ENCODE measurements at places on chromosomes 1 and 21.
A peak's percentile ranks its signal among the peaks of the same experiment; 100 is the strongest.

GRCh38 chr21:20875742-20876141 lies 122.5 kb upstream of the NCAM2 start:
- DNase-seq = no peak

DNA sequence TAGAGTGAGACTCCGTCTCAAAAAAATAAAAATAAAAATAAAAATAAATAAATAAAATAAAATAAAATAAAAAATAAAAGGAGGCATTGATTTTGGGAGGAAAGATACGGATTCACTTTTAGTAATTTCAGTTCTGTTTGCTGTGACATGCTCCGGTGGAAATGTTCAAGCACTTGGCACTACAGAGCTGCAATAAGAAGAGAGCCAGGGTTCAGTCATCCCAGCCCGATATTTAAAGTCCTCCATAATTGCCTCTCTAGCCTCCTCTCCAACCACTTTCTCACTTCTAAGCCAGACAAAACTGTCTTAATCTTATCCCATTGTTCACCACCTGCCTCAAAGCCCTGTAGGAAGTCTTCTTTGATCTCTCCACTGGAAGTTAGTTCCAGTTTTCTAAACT lies 55.0 kb upstream of the MACF1 start:
- DNase-seq = no peak

- no peak for DNase-seq
Measured at GRCh38 chr1:50415235-50416149, 7.8 kb downstream of the DMRTA2 start.

- DNase-seq = no peak
Measured at GRCh38 chr1:30129421-30130055, 593.8 kb downstream of the MATN1 start.

DNA sequence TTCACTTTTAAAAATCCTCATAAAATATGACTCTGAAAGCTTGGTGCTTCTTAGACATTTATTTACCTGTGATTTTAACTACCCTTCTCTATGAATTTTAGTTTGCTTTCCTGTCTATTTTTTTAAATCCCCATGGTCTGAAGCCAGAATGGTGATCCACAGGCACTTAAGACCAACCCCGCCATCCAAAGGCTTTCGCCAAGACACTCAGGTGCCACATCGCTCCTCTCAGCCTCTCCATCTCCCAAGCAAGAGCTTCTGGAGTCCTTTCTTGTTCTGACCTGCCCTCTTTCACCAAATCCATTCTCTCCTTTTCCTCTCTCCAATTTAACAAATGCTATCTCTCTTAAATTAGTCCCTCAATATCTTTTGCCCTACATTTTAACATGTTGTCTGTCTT lies 464.6 kb downstream of the PCP4 start:
- no peak for DNase-seq

DNA sequence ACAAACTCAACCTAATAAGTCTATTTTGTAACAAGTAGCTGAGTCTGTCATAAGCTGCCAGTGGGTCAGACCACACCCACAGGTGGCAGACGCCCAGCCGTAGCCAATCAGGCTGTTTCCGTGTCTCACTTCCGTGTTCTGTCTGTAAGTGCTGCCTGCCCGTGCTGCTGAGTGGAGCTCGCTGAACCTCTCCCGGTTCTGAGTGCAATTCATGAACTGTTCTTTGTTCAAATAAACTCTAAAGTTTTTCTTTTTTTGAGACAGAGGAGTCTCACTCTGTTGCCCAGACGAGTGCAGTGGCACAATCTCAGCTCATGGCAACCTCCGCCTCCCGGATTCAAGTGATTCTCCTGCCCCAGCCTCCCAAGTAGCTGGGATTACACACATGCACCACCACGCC lies 25.1 kb downstream of the POFUT2 start:
- no peak for DNase-seq

DNA sequence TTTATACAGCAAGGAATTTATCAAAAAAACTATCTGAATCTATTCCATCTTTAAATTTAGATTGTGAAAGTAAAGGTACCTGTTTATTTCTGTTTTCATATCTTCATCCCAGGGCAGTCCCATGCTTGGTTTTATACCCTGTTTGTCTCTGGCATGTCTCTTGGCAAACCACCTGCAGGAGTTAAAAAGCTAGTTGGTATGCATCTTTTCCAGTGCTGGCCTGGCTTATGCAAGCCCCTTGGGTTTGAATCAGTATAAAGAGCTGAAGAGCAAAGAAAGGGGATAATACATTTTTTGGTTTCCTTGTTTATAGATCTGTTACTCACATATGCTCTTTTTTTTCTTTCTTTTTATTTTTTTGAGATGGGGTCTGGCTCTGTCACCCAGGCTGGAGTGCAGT lies 37.8 kb downstream of the LRRC8C start:
- no peak for DNase-seq

- DNase-seq = no peak
Measured at GRCh38 chr1:57353654-57354053, 70.2 kb downstream of the DAB1 start.

GRCh38 chr1:151626740-151627334 lies 15.0 kb downstream of the SNX27 start:
- no peak for DNase-seq

DNA sequence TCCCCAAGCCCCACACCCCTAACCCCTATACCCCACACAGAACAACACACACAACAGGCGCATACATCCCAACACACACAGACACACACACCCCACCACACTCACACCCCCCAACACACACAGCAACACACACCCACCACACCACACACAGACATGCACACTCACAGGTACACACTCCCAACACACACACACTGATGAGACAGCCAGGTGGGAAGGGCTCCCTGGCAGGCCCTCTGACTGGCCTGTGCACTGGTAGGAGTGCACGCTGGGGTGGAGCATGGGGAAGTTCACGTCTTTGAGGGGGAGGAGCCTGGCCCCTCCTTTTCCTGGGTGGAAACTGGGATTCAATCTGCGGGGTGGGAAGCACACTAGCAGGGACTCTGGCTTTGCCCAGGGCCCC lies 116.7 kb downstream of the RHOU start:
- no peak for DNase-seq

GRCh38 chr1:197546989-197547388 lies 228.3 kb downstream of the DENND1B start:
- no peak for DNase-seq

DNA sequence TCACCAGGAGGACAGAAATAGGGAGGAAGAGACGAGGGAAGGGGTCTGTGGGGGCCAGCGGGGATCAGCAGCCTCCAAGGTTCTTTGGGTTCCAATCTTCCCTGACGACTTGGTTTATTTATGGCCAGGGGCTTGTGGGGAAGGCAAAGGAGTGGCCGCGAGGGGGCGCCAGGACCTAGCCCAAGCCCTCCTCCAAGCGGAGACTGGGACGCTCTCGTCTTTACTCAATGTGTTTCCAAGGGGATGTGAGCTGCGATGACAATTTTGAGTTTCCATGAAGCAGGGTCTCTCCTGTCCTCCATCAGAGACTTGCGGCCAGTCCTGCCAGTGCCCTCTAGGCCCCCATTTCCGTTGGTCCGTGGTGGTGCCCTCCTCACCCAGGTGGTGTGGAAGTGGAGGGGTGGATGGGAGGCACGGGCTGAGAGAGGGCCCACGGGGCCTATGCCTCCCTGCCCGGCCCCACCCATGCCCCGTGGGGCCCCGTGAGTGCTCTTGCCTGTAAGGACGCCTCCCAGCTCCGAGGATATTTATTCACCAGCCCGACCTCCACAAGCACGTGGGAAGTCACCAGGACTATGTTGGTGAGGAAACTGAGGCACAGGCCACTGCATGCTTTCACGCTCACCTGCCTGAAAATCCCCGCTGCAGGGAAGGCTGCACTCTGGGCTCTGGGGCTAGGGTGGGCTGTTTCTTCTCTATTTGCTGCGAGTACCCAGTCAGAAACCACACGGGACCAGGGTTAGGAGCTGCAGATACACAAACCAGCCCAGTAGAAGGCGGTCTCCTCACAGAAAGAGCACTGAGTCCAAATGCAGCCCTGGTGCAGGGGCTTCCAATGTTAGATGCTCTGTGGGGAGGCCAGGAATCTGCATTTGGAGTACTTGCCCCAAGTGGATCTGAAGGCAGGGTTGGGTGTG lies 26.5 kb downstream of the DMRTB1 start:
- DNase-seq = peak; percentile 83

- no peak for DNase-seq
Measured at GRCh38 chr1:198656500-198656932, 17.7 kb downstream of the PTPRC start.

DNA sequence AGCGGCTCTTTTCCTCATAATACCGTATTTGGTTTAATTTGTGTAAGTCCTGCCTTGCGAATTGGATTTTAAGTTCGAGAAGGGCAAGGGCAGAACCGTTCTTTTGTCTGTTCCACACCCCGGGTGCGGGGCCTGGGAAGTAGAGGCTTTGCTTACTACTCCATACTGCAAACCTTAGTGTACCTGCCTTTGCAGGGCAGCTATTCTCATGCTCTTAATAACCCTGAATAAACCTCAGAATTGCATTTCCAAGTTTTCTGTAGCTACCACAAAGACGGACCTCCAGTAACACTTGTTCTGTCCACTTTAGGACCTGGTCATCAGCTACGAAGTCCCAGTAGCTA lies 657 bp upstream of the HNRNPU start:
- no peak for DNase-seq

DNA sequence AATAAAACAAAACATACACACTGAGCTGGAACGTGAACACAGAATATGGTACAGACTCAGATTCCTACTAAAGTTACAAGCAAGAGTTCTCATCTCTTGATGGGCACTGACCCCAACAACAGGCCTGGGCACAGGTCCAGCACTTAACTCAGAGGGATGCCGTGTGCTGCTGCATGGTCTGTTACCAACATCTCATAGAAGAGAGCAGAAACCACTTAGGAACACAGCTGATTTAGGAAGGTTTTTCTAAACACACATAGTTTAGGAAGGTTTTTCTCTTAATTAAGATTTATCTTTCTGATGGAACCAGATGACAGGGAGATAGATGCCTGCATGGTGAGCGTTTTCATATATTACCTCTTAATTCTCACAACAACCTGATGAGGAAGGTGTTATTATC lies 1.5 kb downstream of the GCLM start:
- DNase-seq = no peak

- DNase-seq = no peak
Measured at GRCh38 chr1:159084867-159085266, 8.3 kb upstream of the AIM2 start.

DNA sequence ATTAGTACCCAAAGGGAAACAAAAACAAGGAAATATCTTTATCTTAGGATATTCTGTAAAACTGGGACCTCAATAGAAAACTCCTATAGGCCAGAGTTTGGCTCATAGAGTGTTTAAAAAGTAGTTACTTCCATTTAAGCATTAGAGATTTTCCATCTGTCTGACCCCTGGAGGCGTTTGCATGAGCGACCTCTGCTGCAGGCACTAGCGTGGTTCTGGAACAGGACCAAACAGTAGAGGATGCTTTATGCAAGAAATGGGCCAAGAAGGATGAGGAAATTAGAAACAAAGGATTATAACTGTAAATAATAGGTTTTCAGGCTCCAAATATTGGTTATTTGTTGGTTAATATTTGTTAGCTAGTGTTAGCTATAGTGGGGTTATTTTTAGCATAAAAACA lies 5.7 kb downstream of the ZBTB40 start:
- DNase-seq = no peak

DNA sequence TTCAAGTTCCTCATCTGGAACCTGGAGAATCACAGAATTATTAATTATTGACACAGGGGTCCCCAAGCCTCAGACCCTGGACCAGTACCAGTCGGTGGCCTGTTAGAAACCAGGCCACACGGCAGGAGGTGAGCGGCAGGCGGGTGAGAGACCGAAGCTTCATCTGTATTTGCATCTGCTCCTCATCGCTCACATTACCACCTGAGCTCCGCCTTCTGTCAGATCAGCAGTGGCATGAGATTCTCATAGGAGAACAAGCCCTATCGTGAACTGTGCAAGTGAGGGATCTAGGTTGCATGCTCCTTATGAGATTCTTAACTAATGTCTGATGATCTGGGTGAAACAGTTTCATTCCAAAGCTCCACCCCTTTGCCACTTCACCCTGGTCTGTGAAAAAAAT lies 125.9 kb downstream of the C1orf21 start:
- DNase-seq = no peak

- no peak for DNase-seq
Measured at GRCh38 chr1:43414634-43415223, 25.0 kb downstream of the SZT2 start.

DNA sequence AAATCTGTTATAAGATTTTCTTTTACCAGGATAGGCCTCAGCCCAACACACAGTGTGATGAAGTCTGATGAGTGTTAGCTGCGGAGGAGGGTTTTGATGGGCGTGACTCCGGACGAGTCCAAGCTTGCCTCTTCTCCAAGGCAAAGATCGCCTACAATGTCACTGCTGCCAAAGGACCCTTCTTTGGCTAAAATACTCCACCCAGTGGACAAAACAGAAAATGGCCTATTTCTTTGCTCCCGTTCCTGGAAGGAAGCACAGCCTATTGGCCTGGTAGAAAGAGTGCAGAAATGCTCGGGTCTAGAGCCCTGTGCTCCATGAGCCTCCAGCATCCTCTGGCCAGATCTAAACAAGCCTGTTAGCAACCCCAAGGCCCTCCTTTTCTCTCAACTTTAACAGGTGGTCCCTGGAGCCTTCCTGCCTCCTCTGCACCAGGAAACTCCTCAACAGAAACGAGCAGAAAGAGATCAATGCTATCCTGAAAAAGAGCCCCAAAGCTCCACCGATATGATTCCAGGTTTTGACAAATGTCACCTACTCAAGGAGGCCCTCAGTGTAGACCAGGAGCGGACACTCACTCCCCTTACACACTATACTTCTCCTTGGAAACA lies 3.4 kb upstream of the CASQ2 start:
- peak; percentile 44 for DNase-seq

- DNase-seq = no peak
Measured at GRCh38 chr1:23483321-23484252, at the start of gene ASAP3. Gene ASAP3 (minus strand): TSS chr1:23484179. CDS start chr1:23484133, 46 bp downstream.

GRCh38 chr1:43836267-43836951 lies 97.2 kb upstream of the ARTN start:
- no peak for DNase-seq

DNA sequence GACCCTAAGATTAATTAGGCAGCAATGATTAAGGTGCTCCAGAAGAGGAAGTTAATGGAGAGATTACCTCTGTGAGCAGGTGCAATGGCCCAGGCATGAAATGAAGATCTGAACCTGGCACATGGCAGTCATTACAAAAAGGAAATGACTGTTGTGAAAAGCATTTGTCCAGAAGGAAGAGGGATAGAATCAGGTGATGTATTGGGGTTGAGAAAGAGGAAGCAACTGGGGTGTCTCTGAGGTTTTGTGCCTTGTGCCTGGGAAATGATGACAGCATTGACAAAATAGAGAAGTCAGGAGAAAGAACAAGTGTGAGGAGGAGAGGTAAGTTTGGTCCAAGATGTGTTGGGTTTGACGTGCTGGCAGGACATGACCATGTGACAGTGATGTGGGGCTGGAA lies 5.6 kb downstream of the CRCT1 start:
- DNase-seq = no peak

DNA sequence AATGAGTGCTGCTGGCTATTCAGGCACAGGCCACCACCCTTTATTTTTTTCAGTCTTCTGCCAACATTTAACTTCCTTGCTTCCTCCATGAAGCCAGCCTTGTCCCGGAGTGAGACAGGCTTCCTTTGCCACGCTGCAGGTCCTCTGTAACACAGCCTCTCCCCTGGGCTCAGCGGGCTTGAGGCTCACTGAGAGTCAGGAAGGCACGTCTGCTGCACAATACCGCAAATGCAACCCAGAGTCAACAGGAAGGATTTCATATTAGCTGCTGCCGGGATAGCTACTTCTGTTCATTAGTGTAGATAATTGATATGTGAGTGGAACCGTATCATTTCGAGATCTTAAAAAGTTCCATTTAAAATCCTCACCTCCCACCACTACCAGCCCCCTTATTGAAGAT lies 22.5 kb downstream of the MYOG start:
- DNase-seq = no peak

Data from GM12891 (cell line).